ENCODE measurements at places on chromosomes 5 and 9. TPM values are rescaled to one million over a fixed set of nuclear protein-coding genes. Genes with fewer than 3 reads are reported as not detected.

- peak; percentile 79 for DNase-seq
Measured at GRCh38 chr9:131503626-131504465, 1.1 kb downstream of the POMT1 start.

The SLC45A2 gene
- 0.34 TPM for total RNA-seq

The ATP6V0E1 gene
- total RNA-seq, result 129 TPM

The SPATA6L gene
- 0.29 TPM for total RNA-seq

The PCDHB8 gene
- total RNA-seq, result not detected

DNA sequence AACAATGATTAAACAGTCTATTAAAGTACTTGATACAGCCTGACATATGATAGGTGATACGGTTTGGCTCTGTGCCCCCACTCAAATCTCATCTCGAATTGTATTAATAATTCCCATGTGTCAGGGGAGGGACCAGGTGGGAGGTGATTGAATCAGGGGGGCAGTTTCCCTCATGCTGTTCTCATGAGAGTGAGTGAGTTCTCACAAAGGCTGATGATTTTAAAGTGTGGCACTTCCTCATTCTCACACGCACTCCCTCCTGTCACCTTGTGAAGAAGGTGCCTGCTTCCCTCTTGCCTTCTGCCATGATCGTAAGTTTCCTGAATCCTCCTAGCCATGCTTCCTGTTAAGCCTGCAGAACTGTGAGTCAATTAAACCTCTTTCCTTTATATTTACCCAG, 40.1 kb upstream of the TARS1 start:
- no peak for DNase-seq

The OR1Q1 gene
- total RNA-seq, result not detected

DNA sequence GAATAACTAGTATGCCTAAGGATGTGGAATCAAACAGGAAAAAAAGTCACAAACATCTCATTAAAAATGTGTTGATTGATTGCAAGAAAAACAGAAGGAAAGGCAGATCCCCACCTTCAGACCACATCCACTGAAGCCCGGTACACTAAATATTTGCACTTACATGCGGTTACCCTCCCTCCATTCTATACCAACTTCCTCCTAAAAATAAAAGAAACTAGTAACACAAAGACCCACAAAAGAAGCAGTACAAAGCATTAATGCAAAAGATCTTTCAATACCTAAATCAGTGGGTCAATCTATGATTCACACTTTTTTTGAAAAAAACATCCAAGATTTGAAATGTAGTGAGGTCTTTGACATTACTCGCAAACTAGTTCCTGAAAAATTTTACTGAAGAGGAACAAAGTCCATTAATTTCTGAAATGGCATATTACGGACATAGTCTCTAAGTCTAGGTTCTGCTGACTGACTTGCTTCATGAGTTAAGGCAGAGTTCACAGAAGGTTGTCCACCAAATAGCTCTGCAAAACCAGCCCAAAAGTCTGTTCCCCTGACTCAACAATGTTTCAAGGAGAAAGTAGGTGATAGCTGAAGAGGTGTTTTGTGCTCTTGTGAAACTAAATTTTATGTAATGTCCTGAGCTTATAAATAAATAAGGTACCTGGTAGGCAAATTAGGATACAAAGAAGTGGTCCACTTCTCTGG, 100.7 kb downstream of the PAM start:
- no peak for DNase-seq

- DNase-seq, result no peak
Measured at GRCh38 chr5:87185838-87186237, 81.8 kb upstream of the RASA1 start.

DNA sequence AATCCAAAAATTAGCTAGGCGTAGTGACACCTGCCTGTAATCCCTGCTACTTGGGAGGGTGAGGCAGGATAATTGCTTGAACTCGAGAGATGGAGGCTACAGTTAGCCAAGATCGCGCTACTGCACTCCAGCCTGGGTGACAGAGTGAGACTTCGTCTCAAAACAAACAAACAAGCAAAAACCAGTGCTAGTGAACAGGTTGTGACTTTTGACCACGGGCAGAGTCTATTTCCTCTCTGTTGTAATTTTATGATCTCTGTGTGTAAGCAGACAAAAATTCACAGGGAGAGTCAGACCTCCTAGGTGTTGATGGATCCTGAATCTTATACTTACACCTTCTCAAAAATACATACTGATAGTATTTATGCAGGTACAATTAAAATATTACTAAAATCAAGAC, 65.8 kb downstream of the SPEF2 start:
- DNase-seq, result no peak

DNA sequence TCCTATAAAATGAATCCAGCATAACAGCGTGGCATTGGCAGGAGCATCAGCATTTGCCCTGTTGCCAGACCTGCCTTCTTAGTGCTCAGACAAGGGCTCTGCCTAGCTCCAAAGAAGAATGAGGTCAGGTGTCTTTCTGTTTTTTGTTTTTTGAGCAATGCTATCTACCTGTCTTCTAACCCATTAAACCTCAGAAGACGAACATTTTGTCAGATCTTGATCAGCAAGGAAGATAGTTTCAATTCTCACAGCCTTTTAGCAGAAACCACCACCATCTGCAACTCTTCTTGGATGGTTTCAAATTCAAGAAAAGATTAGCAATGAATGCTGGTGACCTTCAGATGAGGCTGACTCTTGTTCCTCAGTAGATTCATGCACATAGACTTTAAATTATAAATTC, 103.5 kb upstream of the IQGAP2 start:
- DNase-seq, result no peak

The SH2D3C gene
- 77.5 TPM for total RNA-seq

DNA sequence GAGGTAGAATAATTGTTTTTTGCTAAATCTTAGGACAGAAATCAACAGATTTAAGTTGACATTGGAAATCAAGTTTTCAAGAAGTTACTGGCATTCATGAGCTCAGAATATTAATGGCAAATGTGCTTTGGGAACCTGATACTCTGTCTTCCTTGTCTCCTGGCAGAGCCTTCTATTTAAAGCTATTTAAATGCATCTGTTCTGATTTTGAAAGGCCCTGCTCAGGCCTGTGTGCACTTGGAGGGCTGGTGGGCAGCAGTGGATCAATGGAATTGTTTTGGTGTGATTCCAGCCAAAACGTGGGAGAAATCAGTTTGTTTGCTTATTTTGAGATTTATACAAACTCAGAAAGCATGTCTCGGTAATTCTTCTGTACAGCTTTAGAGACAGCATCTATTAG, 38.5 kb downstream of the FBXL7 start:
- no peak for DNase-seq

GRCh38 chr5:151313357-151313756, 9.8 kb upstream of the SLC36A3 start:
- no peak for DNase-seq

DNA sequence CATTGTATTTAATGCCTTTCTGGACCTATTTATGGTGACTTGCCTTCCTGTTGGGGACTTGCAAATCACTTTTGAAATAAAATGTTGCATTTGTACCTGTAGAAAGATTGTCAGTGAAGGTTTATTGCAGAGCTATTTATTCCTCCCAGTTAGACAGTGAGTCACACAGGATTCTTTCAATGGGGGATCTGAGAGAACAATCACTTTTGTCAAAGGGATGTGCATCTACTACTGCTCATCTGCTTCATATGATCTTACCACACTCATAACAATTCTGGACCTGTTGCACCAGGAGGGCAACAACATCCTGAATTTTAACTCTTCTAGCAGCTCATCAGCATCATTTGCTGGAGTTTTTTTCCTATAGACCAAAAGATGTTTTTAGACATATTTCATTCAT, 66.8 kb downstream of the FBXL7 start:
- DNase-seq, result no peak

The PGM5 gene
- not detected for total RNA-seq

All from activated CD8-positive, alpha-beta T cell treated with anti-CD3 and anti-CD28 coated beads, Interleukin-2, amount 10 ng/mL, durations not matched to agents 7 days and 5 days (primary cell).